Stimulated activated CD8-positive, alpha-beta memory T cell treated with anti-CD3 and anti-CD28 coated beads, Interleukin-4, amount 100 ng/mL, for 1 hour (primary cell): ENCODE measurements at places on chromosomes 7 and 10.
A peak's percentile ranks its signal among the peaks of the same experiment; 100 is the strongest.

DNA sequence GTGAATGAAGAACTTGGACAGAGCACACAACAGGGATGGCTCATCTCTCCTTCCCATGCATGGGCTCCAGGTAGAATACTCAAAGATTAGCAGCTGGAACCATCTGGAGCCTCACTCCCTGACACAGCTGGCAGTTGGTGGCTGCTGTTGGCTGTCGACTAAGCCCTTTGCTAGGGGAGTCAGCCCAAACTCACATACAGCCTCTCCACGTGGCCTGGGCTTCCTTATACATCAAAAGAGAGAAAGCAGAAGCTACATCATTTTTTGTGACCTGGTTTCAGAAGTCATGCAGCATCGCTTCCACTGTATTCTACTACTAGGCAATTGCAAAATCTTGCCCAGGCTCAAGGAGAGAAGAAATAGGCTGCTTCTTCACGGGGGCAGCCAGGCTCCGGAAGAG lies 24.4 kb downstream of the ASNS start:
- no peak for DNase-seq

DNA sequence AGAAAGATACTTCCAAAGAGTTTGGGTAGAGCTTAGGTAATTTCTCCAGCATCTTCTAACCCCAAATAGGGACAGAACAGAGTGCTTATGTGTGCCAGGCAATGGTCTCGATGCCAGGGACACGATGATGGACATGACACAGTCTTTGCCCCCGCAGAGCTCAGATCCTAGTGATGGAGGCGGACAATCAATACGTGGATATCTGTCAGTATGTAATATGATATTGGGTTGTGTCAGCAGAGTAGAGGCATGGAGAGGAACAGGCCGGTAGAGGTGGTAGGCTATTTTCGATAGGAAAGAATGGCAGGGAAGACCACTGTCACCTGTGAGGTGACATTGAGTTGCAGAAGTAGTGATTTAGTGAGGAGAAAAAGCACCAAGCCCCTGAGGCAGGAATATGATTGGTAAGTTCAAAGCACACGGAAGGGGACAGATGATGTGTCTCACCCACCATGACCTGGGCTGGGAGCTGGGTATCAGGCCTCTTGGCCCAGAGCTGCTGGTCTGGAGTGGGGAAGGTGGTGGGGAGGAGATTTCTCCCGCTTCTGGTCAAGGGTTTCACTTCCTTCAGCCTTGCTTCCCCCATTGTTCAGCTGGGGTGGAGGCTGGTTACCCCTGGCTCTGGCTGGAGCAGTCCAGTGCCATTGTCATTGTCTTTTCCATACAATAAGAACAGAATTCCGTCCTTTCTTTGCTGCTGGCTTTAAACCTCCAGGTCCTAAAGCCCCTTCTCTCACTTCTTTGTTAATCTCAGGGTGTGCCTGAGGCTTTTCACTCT lies 36.0 kb upstream of the SRGN start:
- DNase-seq = no peak

DNA sequence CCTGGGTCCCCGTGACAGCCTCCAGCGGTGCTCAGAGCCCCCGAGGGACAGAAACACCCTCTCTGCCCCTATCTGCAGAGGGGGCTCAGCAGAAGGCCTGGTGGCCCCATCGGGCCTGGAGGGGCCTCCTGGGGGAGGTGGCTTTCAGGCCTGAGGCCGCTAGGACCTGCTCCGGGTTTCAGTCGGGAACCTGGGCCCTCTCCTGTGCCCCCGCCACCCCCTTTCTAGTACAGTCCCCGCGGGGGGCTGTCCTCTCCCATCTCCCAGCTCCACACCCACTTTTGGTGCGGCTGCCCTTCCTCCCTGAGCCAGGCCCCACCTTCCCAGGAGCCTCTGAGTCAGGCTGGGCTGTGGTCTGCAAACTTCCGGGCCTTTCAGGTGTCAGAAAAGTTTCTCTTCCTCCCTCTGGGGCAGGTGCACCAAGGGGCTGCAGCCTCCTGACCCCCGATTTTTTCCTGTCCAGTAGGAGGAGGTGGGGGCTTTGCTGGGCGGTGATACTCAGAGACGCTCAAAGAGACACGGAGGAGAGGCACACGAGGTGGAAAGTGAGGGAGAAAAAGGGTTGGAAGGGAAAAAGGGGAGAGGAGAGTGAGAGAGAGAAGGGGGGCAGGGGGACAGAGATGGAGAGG lies 692 bp downstream of the CARD11 start:
- DNase-seq = peak; percentile 54

- no peak for DNase-seq
Observed at GRCh38 chr7:137987968-137988367, 13.9 kb downstream of the CREB3L2 start.

- DNase-seq = no peak
Observed at GRCh38 chr10:69955211-69955805, 97.3 kb upstream of the MACROH2A2 start.

GRCh38 chr10:56622335-56622973 lies 261.4 kb upstream of the ZWINT start:
- no peak for DNase-seq

DNA sequence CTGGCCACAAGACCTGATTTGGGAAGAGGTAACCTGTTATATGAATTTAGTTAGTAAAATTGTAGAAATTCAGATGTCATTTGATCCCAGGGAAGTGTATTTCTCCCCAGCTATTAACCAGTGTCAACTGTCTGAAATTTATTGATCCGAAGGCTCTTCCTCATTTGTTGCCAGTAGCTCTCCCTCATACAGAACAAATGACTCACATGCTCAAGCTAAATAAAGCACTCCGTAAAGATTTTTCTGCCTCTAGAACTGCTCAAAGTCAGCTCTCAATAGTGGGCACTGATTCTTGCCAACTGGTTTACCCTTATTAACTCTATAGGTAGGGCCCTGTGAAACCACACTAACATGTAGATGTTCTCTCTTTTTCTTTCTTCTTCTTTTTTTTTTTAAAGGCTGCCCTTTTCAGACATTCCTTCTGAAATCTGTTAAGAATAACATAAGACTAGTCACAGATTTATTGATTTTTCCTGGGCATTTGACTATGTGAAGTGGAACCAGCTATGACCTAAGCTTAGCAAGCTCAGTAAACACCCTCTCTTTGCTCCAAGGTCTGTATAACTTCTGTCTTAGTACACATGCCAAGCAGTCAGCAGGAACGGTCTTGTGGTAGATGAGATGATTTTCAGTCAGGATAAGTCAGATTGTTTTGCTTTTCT lies 21.8 kb downstream of the RPA3 start:
- DNase-seq = no peak

- no peak for DNase-seq
Observed at GRCh38 chr7:147595042-147595441, 995.5 kb upstream of the C7orf33 start.

DNA sequence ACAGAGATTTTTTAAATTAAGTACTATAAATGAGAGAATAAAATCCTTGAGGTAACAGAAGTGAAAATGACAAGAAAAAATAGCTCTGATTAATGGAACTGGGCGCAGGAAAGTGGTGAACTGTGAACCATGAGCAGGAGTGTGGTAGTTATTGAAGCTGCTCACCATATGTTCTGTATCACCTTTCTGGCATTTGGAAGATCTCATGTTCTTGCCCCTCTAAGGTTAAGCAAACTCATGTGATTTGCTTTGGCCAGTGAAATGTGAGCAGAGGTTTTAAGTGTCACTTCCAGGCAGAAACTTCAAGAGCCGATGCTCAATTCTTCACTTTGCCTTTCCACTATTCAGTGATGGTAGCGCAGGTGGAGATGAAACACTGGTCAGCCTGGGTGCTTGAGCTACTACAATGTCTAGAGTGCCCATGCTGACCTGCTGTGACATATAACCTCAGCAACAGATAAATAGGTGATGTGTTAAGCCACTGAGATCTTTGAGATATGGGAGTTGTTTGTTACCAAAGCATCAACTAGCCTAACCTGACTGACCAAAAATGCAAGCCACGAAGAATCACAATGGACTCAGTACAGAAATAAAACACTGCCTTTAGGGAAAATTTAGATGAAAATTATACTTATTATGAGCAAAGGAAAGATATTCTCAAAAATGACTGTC lies 18.4 kb downstream of the MTPAP start:
- no peak for DNase-seq

GRCh38 chr10:7506571-7506970 lies 95.7 kb upstream of the SFMBT2 start:
- no peak for DNase-seq

DNA sequence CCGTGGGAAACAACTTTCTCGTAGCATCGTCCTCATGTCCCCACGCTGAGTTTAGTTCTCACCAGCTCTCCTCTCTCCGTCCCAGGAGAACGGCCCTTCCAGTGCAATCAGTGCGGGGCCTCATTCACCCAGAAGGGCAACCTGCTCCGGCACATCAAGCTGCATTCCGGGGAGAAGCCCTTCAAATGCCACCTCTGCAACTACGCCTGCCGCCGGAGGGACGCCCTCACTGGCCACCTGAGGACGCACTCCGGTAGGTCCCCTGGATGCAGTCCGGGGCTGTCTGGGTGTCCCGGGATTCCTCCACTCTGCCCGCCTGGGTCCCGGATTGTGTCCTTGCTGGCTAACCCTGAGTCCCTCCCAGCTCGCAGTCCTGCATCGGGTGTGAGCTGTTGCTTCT lies 67.7 kb downstream of the FIGNL1 start:
- no peak for DNase-seq

DNA sequence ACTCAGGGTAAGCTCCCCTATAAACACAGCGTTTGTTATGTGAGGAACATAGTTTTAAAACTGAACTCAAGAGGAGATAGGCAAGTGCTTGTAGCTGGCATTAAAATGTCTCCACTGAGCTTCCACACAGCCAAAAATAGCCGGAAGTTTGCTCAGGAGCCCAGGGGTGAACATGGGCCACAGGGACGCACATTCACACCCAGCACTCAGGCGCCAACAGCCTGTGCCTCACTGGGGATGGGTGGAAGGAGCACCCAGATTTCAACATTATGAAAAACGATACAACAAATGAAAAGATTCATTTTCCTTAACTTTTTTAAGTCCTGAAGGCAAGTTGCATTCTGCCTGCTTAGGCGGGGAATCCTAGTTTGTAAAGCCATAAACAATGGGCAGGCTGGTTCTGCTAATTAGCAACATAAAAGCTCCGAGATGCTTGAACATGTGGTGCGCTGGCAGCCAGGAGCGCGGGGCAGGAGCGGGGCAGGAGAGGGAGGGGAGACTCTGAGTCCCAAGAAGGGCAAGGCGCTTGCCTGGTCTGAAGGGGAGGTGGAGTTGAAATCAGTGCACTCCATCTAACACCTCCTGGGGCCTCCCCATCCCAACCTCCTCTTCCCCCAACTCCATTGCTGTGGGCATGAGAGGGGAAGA lies 235.9 kb downstream of the COBL start:
- DNase-seq = no peak

GRCh38 chr7:140239653-140239935 lies 62.8 kb upstream of the KDM7A start:
- no peak for DNase-seq

- no peak for DNase-seq
Observed at GRCh38 chr10:50322077-50322476, 70.8 kb upstream of the ASAH2 start.

DNA sequence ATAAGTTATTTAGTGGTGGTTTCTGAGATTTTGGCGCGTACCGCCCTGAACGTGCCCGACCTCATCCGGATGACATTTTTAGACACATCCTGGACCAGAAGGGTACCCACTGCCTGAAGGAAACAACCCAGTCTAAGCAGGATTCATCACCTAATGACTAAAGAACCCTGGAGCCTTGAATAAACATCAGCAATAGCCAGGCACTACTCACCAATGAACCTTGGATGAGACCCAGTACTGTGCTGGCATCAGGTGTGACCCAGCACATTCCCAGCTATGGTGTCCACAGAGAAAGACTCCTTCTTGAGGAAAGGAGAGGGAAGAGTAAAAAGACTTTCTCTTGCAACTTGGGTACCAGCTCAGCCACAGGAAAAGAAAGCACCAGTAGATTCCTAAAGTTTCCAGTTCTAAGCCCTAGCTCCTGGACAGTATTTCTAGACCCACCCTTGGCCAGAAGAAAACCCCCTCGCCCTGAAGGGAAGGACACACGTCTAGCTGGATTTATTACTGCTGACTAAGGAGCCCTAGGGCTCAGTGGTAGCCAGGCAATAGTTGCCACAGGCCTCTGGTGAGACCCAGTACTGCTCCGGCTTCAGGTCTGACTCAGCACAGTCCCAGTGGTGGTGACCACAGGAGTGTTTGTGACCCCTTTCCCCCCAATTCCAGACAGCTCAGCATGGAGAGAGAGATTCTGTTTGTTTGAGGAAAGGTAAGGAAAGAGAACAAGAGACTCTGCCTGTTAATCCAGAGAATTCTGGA lies 32.5 kb downstream of the ZNF277 start:
- no peak for DNase-seq

DNA sequence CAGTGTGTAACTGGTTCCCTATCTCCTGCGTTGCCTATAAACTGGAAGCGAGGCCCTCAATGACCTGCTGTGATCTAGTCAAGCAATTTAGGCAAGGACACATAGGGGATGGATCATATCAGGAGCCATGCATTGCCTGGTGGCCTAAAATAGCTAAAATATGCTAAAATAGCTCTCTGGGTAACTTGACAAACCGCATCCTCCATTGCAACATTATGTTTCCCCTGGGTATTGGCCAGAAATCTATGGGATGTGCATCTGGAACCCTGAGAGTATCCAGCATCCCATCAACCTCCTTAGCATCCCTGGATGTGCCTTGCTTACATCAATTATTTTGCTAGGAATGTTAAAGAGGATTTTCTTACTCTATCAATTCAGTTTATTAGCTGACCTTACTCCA lies 91.7 kb upstream of the ADCY1 start:
- DNase-seq = no peak

DNA sequence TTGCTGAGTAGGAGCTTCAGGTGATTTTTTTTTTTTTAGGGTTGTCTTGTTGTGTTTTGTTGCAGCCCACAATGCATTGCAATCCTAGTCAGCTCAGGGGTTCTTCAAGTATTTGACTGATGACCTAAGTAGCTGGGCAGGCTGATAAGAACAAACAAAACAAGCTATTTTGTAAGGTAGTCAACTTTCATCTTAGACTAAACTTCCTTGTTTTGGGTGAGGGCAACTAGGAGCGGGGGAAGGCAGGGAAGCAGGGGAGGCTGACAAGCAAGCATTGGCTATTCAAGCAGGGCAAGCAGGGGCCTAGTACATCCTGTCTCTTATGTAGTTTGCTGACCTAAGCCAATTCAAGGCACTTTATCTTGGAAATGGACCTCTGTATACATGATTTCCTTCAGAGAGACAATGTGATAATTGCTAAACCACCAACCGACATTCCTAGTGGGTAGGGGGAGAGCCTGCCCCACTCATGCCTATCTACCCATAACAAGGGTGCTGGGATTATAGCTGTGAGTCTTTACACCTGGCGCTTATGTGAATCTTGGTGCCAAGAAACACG lies 163.3 kb upstream of the PRKCQ start:
- no peak for DNase-seq
